ENCODE measurements at places on chromosomes 3 and 15.

GRCh38 chr15:25684521-25685431 lies 178.4 kb downstream of the ATP10A start:
- no peak for DNase-seq

GRCh38 chr15:70722266-70723121 lies 40.9 kb downstream of the UACA start:
- DNase-seq = no peak

GRCh38 chr15:45573961-45574629 lies 13.1 kb upstream of the BLOC1S6 start:
- no peak for DNase-seq

GRCh38 chr3:10762611-10763247 lies 53.3 kb upstream of the SLC6A11 start:
- no peak for DNase-seq

GRCh38 chr3:177578488-177578887 lies 381.2 kb upstream of the TBL1XR1 start:
- no peak for DNase-seq

Measured in activated CD8-positive, alpha-beta memory T cell treated with anti-CD3 and anti-CD28 coated beads, Interleukin-2, amount 50 U/mL, for 4 hours (primary cell).